ENCODE measurements at places on chromosomes 7 and 10. TPM values are rescaled to one million over a fixed set of nuclear protein-coding genes. Genes with fewer than 3 reads are reported as not detected.
A peak's percentile ranks its signal among the peaks of the same experiment; 100 is the strongest.

- H3K27ac ChIP-seq = no peak overlapping the region
- peaks cover 1% of the 10 kb centered on the region for H3K27me3 ChIP-seq
- no peak for DNase-seq
- H3K4me3 ChIP-seq = no peak overlapping the region
- no peaks in the 10 kb centered on the region for H3K36me3 ChIP-seq
- peaks cover 16% of the 10 kb centered on the region for H3K4me1 ChIP-seq
These were observed 88.4 kb upstream of the ZMIZ1 start for GRCh38 chr10:78980354-78980753.

DNA sequence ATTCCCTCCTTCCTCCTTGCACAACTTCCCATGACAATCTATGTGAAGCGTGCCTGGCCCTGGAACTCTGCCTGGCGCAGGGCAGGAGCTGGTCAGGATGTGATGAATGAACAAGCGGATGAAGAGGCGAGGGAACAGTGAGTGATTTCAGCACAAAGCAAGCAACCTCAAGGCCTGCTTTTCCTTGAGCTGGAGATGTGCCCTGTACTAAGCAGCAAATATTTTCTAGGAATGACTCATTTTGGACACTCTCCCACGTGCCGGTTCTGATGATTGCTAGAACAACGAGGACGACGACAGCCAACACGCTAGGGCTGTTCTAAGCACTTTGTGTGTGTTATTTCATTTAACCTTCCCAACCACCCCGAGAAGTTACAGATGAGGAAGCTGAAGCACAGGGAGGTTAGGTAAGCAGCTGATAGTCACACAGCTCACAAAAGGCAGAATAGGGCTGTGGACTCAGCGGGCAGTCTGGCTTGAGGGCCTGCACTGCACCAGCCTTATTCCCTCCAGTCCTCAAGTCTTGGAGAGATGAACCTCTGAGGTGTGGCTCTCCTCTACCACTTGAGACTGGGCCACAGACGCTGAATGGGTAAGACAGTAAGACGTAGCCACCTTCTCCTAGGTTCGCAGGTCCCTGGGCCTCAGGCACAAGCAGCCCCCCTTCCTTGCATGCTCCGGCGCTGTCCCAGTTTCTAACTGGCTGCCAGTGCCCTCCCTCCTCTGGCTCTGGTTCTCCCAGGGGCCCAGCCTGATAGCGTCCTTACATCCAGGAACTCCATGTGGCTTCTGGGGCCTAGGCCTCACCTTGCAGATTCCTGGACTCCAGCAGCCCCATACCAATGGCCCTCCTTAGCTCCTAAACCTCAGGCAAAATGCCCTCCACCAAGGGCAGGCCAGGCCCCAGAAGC is 59.0 kb downstream of the YKT6 start:
- H3K27me3 ChIP-seq = no peaks in the 10 kb centered on the region
- DNase-seq = no peak
- H3K36me3 ChIP-seq = no peaks in the 10 kb centered on the region
- H3K4me3 ChIP-seq = no peak overlapping the region
- H3K4me1 ChIP-seq = peaks cover 26% of the 10 kb centered on the region

DNA sequence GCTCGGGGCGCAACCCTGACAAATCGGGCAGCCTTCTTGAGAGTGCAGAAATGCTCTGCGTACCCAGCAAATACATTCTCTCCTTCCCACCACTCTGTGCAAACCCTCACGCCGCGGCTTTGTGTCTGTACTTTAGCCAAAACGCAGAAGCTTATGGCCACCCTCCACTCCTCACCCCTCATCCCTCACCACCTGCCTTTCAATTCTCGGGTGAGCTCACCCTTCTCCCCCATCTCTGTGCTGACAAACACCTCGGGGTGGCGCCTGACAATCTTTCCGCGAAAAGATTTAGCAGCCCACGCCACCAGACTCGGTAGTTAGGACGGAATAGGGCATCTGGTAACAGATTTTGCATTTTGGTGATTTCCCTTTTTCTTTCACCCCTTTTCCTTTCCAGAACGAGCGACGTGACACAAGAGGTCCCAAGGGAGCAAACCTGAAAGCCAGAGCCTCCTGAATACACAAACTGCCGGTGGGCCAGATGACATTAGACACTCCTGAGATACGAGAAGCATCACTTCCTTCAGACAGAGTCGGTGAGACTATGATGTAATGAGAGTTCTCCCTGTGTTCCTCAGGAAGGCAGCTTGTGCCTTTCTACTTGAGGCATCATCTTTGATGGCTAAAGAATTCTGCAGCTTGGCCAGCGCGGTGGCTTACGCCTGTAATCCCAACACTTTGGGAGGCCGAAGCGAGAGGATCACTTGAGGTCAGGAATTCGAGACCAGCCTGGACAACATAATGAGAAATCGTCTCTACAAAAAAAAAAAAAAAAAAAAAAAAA is 671 bp upstream of the ATAD1 start:
- peaks cover 35% of the 10 kb centered on the region for H3K4me1 ChIP-seq
- peaks cover 7% of the 10 kb centered on the region for H3K36me3 ChIP-seq
- peak; percentile 68 for DNase-seq
- H3K27ac ChIP-seq = peak overlapping the region; percentile 92
- peak overlapping the region; percentile 93 for H3K4me3 ChIP-seq

GRCh38 chr10:124886195-124886594 is 55.7 kb upstream of the ZRANB1 start:
- no peak overlapping the region for H3K27ac ChIP-seq
- no peaks in the 10 kb centered on the region for H3K4me1 ChIP-seq
- H3K27me3 ChIP-seq = no peaks in the 10 kb centered on the region
- DNase-seq = no peak
- H3K36me3 ChIP-seq = no peaks in the 10 kb centered on the region

- H3K4me1 ChIP-seq = no peaks in the 10 kb centered on the region
- no peak overlapping the region for H3K4me3 ChIP-seq
- no peaks in the 10 kb centered on the region for H3K27me3 ChIP-seq
- H3K27ac ChIP-seq = no peak overlapping the region
These were observed 410.8 kb upstream of the COBL start for GRCh38 chr7:51727441-51727840.

DNA sequence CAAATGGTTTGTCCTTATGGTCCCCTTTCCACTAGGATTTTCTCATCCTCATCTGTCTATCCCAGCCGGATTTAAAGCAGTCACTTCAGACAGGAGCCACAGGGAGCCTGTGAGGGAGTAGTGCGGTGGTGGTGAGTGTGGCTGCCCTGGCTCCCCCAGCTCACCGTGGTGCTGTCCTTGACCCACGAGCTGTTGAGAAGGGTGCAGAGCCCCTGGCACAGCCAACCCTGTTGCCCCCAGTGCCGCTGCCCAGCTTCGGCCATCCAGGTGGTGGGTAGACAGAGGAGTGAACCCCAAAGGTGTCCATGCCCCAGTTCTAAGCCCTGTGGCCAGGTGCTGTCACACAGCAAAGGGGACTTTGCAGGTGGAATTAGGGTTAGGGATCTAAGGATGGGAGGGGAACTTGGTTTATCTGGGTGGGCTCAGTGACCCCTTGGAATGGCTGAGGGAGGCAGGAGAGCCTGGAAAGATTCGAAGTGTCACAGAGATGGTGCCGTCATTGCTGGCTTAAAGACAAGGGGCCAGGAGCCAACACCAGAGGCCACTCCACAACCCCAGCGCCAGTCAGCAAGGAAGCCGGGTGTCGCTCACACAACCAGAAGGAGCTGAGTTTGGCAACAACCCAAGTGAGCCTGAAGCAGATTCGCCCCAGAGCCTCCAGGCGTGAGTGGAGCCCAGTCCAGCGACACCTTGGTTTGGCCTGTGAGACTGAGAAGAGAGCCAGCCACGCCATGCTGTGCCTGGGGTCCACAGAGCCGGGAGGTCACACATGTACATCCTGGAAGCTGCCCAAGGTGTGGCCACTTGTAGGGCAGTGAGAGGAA is 142.4 kb downstream of the ADCY1 start:
- H3K27me3 ChIP-seq = no peaks in the 10 kb centered on the region
- DNase-seq = no peak
- H3K4me1 ChIP-seq = no peaks in the 10 kb centered on the region
- no peak overlapping the region for H3K4me3 ChIP-seq
- no peaks in the 10 kb centered on the region for H3K36me3 ChIP-seq

GRCh38 chr10:124008681-124009080 is 84.7 kb downstream of the CHST15 start:
- H3K4me3 ChIP-seq = no peak overlapping the region
- peaks cover 2% of the 10 kb centered on the region for H3K4me1 ChIP-seq

GRCh38 chr10:61839916-61840315 is 61.6 kb upstream of the ARID5B start:
- no peak for DNase-seq
- no peaks in the 10 kb centered on the region for H3K27me3 ChIP-seq
- H3K4me1 ChIP-seq = peaks cover 17% of the 10 kb centered on the region
- H3K36me3 ChIP-seq = no peaks in the 10 kb centered on the region

DNA sequence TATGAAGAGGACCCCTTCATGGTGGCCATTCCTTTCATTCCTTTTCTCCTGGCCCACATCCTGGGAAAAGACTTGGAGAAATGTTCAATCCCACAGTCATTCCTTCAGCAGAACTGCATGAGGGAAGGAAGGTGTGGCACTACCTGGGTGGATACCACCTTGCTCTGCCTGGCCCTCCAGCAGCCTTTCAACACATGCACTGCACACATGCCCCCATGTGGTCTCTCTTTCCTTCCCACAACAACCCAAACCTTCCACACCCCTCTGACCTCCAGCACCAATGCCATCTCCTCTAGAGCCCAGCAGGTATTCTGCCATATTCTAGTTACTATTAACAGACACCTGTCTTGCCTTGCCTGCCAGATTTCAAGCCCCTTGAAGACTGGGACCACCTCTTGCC is 40.5 kb upstream of the AFAP1L2 start:
- H3K27ac ChIP-seq = peak overlapping the region; percentile 36
- no peaks in the 10 kb centered on the region for H3K4me1 ChIP-seq
- peaks cover 52% of the 10 kb centered on the region for H3K36me3 ChIP-seq
- H3K27me3 ChIP-seq = no peaks in the 10 kb centered on the region
- no peak overlapping the region for H3K4me3 ChIP-seq
- DNase-seq = no peak

- H3K4me3 ChIP-seq = peak overlapping the region; percentile 83
- peaks cover 2% of the 10 kb centered on the region for H3K27me3 ChIP-seq
- no peaks in the 10 kb centered on the region for H3K36me3 ChIP-seq
- H3K4me1 ChIP-seq = peaks cover 31% of the 10 kb centered on the region
- peak overlapping the region; percentile 99 for H3K27ac ChIP-seq
These were observed 112.0 kb upstream of the PRSS1 start for GRCh38 chr7:142637240-142637639.

DNA sequence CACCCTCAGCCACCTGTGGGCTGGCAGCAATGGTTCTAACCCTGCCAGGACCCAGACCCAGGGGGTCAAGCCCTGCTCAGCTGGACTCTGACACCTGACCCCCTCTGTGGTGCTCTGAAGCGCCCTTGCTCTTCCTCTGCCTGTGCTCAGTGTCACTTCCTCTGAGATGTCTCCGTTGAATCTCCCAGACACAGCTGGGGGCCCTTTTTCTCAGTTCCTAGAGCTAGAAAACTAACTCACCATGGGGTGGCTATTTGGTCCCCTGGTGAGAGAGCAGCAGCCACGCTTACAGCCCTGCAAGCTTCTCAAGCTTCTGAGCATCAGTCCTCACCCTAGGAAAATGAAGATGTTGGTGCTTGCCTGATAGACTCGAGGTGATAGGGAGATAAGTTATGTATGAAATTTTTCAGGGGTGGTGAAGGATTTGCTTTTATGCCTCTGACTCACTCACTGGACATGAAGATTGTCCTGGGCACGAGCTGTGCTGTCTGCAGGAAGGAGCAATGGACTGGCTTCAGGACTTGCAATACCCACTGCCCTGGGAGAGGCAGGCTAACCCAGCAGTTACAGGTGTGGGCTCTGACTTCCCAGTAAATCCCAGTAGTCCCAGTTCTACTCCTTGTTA is 29.6 kb downstream of the COL13A1 start:
- peaks cover 17% of the 10 kb centered on the region for H3K27me3 ChIP-seq
- DNase-seq = no peak
- H3K4me3 ChIP-seq = no peak overlapping the region
- no peak overlapping the region for H3K27ac ChIP-seq
- H3K36me3 ChIP-seq = no peaks in the 10 kb centered on the region

GRCh38 chr7:65459438-65459837 is 85.8 kb downstream of the ZNF92 start:
- no peaks in the 10 kb centered on the region for H3K4me1 ChIP-seq
- DNase-seq = no peak
- no peak overlapping the region for H3K27ac ChIP-seq
- H3K36me3 ChIP-seq = no peaks in the 10 kb centered on the region

- peaks cover 2% of the 10 kb centered on the region for H3K4me1 ChIP-seq
- no peaks in the 10 kb centered on the region for H3K36me3 ChIP-seq
- no peak overlapping the region for H3K27ac ChIP-seq
- no peak overlapping the region for H3K4me3 ChIP-seq
- H3K27me3 ChIP-seq = no peaks in the 10 kb centered on the region
- no peak for DNase-seq
These were observed 73.4 kb upstream of the LAMB4 start for GRCh38 chr7:108203537-108203936.

GRCh38 chr7:22610263-22610662 is 110.3 kb upstream of the STEAP1B start:
- no peak overlapping the region for H3K4me3 ChIP-seq
- peaks cover 34% of the 10 kb centered on the region for H3K27me3 ChIP-seq
- no peaks in the 10 kb centered on the region for H3K4me1 ChIP-seq

Gene HOXA4
- not detected for total RNA-seq

Gene TSPAN13
- 0.31 TPM for total RNA-seq

Gene UPF2
- 31.3 TPM for total RNA-seq

Gene TFEC
- 0.17 TPM for total RNA-seq

Gene TCAF1
- 15.5 TPM for total RNA-seq

Gene VSIR
- total RNA-seq = 120 TPM

Gene TUBB8
- total RNA-seq = 0.42 TPM

Data from activated CD4-positive, alpha-beta T cell treated with anti-CD3 and anti-CD28 coated beads, Interleukin-2, amount 10 ng/mL, durations not matched to agents 7 days and 5 days (primary cell).